ENCODE measurements at places on chromosomes 12 and 14.

DNA sequence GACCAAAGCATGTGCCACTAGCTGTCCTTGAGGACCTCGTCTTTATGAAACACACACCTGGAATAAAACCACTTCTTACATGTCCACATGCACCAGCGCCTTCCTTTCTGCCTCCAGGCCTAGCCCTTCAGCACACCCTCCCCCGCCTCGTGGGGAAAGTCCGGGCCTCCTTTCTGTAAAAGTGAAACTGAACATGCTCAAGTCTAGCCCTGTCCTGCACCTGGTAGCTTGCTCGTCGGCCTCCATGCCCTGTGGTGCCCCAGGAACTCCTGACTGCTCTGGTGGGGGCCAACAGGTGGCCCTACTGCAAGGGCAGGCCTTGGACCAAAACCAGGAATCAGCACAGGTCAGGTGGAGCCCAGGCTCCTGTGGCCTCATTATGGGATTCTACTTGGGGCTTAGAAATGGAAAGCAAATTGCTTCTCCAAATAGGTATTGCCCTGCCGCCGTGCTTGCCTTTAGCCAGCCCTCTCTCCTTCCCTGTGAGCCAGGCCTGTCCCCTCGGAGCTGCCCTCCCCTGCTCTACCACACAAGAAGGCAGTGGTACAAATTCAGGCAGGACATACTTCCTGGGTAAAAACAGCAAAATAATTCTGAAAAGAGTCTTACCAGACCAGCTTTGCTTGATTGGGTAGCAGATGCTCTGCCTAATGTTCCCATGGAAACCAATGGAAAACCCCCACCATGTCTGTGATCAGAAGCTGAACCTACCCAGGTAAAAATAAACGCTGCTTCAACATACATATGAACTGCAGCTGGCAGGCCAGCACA is 43.5 kb downstream of the ERH start:
- H3K4me3 ChIP-seq, result peak overlapping the region; percentile 48
- H3K27ac ChIP-seq, result peak overlapping the region; percentile 99
- peak; percentile 87 for DNase-seq
- H3K36me3 ChIP-seq, result no peaks in the 10 kb centered on the region
- no peaks in the 10 kb centered on the region for H3K27me3 ChIP-seq

DNA sequence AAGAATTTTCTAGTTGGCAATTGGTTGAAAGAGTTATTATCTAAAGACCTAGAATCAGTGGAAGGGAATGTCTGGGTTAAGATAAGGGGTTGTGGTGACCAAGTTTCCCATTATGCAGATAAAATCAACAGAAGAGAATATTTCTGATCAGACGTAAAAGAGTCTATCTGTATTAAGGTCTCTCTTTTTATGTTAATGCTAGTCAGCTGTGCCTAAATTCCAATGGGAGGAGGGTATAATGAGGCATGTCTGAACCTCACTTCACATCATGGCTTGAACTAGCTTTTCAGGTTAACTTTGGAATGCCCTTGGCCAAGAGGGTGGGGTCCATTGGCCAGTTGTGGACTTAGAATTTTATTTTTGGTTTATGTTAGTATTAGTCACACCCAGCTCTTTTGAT is 34.3 kb upstream of the CHST11 start:
- H3K4me1 ChIP-seq, result no peaks in the 10 kb centered on the region
- no peak overlapping the region for H3K27ac ChIP-seq
- no peaks in the 10 kb centered on the region for H3K27me3 ChIP-seq
- H3K4me3 ChIP-seq, result no peak overlapping the region

- no peaks in the 10 kb centered on the region for H3K4me1 ChIP-seq
- H3K4me3 ChIP-seq, result no peak overlapping the region
- H3K36me3 ChIP-seq, result no peaks in the 10 kb centered on the region
- no peak overlapping the region for H3K27ac ChIP-seq
- H3K27me3 ChIP-seq, result no peaks in the 10 kb centered on the region
- no peak for DNase-seq
Observed at GRCh38 chr12:89732522-89732921, 23.9 kb upstream of the ATP2B1 start.

DNA sequence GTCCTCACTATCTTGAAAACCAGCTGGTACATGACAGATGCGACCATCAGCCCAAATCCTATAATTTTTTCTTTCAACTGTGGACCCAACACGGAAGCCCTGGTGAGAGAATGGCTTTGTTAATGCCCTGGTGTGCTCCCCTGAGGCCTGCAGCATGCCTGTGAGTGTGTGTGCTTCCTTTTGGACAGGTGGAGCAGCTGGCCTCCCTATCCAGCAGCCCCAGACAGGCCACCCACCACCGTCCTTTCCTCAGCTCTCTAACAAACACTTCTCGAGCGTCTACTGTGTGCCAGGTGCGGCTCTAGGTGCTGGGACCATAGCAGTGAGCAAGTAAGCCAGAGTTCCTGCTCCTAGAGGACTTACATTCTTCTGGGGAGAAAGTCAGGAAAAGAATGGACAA is 78.9 kb upstream of the GZMB start:
- H3K36me3 ChIP-seq, result no peaks in the 10 kb centered on the region
- H3K4me1 ChIP-seq, result peaks cover 6% of the 10 kb centered on the region
- DNase-seq, result no peak
- H3K4me3 ChIP-seq, result no peak overlapping the region
- H3K27ac ChIP-seq, result peak overlapping the region; percentile 18
- no peaks in the 10 kb centered on the region for H3K27me3 ChIP-seq

- H3K4me3 ChIP-seq, result no peak overlapping the region
- no peak for DNase-seq
- no peaks in the 10 kb centered on the region for H3K4me1 ChIP-seq
- H3K27ac ChIP-seq, result no peak overlapping the region
- peaks cover 6% of the 10 kb centered on the region for H3K36me3 ChIP-seq
Observed at GRCh38 chr12:111546758-111547383, 52.2 kb downstream of the ATXN2 start.

Measured in GM12878 (cell line).